ENCODE measurements at places on chromosomes 13 and 19.

DNA sequence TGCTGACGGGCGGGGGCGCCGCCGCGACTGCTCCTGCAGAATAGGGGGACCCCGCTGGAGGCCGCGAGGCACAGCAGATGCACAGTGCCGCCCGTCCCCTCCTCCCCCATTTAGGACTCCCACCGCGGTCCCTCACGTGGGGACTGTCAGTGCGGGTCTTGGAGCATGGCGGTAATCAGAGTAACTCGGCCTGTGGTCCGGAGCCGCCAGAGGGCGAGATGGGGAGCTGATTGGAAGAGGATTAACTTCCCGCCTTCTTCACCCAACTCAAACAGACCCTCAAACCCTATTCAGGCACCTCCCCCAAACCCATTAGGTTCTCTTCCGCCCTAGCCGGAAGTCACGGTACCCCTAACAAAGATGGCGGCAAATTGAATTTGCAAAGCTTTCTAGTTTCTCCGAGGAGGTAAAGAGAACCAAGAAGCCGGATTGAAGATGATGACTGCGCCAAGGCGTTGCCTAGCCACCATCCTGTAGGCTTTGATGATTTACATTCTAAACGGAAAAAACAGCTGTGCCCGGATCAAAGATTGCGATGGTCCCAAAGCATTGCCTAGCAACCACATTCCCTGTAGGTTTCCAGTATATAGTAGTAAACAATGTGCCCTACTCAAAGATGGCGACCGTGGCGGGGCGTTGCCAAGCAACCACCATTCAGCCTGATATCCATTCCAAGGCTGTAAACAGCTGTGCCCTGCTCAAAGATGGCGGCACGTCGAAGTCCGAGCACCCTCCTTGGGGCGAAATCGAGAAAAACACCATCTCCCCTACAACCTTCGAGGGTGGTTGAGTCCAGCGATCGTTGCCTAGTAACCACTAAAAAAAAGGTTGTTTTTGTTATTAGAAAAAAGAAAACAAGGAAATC is at the start of gene FUZ:
Gene FUZ (minus strand): TSS at position 296 of the 865 bp plus-strand sequence. CDS start 186 bp downstream, at position 110.
- DNase-seq, result peak; percentile 94

- DNase-seq, result no peak
Measured at GRCh38 chr19:44974857-44975256, 19.7 kb downstream of the CLPTM1 start.

GRCh38 chr13:100898431-100898830 is 223.8 kb upstream of the TMTC4 start:
- no peak for DNase-seq

- no peak for DNase-seq
Measured at GRCh38 chr13:21686751-21687391, 16.0 kb downstream of the FGF9 start.

- DNase-seq, result peak; percentile 81
Measured at GRCh38 chr13:79423801-79424642, 18.0 kb upstream of the RBM26 start.

DNA sequence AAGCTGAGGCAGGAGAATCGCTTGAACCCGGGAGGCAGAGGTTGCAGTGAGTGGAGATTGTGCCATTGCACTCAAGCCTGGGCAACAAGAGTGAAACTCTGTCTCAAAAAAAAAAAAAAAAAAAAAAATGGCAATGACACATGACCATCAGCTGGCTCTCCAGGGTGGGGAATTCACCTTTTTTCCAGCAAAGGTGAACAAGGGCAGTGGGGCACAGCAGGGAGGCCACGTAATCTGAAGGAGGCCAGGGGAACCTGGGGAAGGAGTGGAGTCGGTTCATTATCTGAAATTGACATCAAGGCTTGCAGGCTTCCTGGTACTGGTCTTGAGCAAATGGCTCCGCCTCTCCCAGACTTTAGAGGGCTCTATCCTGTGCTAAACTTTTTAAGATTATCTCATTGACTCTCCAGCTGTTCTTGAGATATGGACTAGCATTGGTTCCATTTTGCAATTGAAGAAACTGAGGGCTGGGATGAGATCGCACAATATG is 28.1 kb downstream of the KEAP1 start:
- peak; percentile 27 for DNase-seq

GRCh38 chr19:11576227-11576626 is 1.2 kb downstream of the ACP5 start:
- DNase-seq, result no peak

DNA sequence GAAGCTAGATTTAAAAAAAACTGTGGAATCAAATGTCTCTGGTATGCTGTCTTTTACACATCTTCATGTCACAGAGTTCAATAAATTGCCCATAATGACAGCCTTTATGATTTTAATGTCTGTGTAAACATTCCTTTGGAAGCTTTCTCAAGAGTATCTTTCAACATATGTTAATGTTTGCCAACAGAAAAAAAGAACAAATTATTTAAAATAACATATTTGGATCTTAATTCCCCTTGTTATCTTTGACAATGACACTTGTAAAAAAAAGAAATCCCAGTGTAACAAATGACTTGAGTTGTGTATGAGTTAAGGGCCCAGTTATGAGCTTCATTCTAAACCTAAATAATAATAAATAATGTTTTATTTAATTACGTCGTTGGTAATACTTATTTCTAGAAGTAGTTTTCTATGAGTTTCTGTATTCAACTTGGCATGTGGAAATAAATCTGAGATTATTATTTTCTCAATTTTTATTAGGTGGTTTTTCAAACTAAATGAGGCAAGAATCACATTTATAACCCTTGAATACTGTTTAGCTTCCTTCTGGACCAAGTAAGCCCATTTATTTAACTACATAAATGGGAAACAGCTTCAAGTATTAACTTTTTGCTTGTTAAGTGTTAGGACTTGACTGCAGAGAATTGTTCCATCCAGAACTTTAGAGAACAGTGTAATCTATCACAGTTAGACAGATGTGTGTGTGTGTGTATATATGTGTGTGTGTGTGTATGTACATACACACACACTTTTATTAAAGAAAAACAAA is 182.1 kb downstream of the POSTN start:
- DNase-seq, result no peak

GRCh38 chr13:109273326-109273751 is 513.0 kb downstream of the IRS2 start:
- no peak for DNase-seq

GRCh38 chr13:74576420-74576819 is 442.2 kb upstream of the KLF12 start:
- no peak for DNase-seq

GRCh38 chr13:22648320-22648801 is 532.4 kb upstream of the SGCG start:
- no peak for DNase-seq

All from Kasumi-1 (cell line).